ENCODE measurements at places on chromosomes 1 and 21.

DNA sequence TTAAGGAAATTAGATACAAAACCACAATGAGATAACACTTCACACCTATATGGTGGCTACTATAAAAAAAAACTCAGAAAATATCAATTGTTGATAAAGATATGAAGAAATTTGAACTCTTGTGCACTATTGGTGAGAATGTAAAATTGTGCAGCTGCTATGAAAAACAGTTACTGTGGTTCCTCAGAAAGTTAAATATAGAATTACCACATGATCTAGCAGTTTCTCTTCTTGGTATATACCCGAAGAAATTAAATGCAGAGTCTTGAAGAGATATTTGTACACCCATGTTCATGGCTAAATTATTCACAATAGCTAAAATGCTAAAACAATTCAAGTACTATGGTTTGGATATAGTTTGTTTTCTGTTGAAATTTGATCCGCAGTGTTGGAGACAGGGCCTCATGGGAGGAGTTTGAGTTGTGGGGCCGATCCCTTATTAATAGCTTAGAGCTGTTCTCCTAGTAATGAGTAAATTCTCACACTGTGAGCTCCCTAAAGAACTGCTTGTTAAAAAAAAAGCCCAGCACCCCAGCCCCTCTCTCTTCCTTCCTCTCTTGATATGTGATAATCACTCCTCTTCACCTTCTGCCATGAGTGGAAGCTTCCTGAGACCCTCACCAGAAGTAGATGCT, 1412.1 kb downstream of the PLA2G4A start:
- no peak for DNase-seq

DNA sequence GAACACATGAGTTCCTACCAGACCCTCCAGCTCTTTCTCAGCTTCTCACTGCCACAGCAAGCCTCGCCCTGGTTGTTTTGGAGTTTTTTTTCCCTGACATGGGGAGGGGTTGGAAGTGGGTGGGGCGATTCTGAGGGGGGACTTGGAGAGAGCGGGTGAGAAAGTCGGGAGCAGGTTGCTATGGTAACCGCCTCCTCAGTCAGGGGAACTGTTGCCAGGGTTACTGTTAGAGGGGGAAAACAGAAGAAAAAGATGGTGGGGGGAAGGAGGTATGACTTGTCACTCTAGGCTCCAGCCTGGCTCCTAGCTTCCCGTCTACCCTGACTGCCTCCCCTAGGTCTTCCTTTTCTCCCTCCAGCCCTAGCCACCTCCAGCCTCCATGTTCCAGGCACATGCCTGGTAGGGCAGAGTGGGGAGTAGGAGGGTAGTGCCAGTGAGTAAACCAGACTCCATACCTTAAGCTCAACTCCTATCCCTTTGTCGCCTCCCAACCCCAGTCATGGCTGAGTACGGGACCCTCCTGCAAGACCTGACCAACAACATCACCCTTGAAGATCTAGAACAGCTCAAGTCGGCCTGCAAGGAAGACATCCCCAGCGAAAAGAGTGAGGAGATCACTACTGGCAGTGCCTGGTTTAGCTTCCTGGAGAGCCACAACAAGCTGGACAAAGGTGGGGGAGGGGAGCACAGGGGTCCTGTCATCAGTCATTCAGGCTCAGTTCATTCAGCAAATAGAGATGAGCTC, 6.0 kb downstream of the PEA15 start:
- no peak for DNase-seq

DNA sequence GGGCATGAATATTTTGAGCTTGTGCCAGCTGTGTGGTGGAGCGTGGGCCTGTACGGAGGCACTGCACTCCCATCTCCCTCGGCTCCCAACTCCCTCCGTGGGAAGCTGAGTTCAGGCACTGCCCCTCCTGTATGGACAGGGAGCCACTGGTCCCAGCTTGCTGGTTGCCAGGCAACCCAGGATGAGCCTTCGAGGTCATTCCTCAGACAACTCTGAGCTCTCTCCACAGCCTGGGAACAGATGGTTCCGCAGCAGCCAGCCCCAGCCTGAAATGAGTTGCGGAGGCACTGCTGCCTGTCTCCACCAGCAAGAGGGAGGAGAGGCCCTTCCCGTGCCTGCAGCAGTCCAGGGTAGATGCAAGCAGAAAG, 58.4 kb upstream of the TENT5B start:
- peak; percentile 10 for DNase-seq

GRCh38 chr1:228211531-228212414, 3.9 kb downstream of the OBSCN start:
- no peak for DNase-seq

GRCh38 chr1:185345913-185346720, 29.1 kb upstream of the IVNS1ABP start:
- no peak for DNase-seq

- no peak for DNase-seq
Measured at GRCh38 chr1:234701737-234702341, 91.9 kb upstream of the IRF2BP2 start.

GRCh38 chr1:8598783-8599182, 218.7 kb downstream of the RERE start:
- no peak for DNase-seq

- DNase-seq, result peak; percentile 60
Measured at GRCh38 chr1:68112835-68113243, 62.4 kb upstream of the DIRAS3 start.

DNA sequence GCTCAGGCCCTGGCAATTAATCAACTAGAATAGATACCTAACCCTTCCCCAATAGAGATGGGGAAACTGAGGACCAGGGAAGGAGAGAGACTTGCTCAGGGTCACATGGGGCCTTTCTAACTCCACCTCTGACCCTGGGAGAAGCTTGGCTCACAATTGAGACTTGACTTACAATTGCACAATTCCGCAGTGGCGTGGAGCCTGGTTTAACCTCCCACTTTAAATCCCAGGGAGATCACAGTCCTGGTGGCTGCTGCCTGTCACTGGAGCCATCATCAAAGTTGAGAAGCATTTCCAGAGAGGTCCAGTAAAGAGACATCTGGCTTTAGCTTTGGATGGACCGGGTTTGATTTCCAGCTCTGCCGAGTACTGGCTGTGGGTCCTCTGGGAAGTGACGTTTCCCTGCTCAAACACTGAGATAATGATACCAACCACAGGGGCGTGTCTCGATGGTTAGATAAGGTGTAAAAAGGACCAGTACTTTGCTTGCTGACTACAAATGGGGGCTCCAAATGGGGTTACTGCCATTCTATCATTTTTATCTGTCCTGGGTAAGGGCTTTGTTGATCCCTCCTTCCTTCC, 39.3 kb downstream of the TRIM62 start:
- DNase-seq, result no peak

- no peak for DNase-seq
Measured at GRCh38 chr1:93061895-93062792, 16.9 kb upstream of the MTF2 start.

GRCh38 chr1:85313888-85314696, 37.7 kb upstream of the BCL10 start:
- peak; percentile 88 for DNase-seq

All from fibroblast of the conjunctiva (primary cell).